NCI-H526 (cell line): ENCODE measurements at places on chromosomes 11 and 22.

DNA sequence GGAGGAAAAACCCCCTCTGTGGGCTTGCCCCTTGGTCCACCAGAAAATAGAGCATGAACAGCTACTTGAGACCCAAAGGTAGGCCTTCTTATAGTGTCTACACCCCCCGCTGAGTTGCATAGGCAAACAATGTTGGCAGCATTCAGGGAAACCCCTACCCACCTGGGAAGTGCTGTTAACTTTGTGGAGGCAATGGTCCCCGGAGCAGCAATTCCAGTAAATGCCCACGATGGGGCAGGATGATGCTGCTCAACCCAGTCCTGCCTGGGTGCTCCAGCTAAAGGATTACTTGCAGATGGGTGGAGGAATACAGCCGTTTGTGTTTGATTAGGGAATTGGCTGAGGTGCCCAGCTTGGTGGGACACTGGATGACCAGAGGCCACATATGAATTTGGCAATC, 381.3 kb upstream of the ANO5 start:
- peak; percentile 43 for DNase-seq

DNA sequence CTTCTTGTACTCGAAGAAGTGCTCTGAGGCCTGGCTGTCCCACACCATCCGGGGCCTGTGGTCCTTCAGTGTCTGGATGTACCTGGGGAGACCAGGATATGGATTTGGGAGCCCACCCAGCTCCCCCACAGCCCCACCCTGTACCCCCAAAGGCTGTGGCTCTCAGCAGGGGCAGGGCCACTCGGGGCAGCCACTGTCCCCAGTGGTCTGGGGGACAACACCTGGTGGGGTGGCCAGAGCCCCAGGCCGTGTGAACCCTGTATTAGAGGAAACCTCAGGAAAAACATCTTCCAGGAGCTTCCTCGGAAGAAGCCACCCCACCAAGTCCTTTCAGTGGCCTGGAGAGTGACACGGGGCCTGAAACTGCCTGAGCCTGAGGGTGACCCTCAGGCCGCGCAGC, 27.8 kb downstream of the TSPAN4 start:
- no peak for DNase-seq

GRCh38 chr11:67344264-67344663, 9.1 kb downstream of the POLD4 start:
- DNase-seq: no peak

DNA sequence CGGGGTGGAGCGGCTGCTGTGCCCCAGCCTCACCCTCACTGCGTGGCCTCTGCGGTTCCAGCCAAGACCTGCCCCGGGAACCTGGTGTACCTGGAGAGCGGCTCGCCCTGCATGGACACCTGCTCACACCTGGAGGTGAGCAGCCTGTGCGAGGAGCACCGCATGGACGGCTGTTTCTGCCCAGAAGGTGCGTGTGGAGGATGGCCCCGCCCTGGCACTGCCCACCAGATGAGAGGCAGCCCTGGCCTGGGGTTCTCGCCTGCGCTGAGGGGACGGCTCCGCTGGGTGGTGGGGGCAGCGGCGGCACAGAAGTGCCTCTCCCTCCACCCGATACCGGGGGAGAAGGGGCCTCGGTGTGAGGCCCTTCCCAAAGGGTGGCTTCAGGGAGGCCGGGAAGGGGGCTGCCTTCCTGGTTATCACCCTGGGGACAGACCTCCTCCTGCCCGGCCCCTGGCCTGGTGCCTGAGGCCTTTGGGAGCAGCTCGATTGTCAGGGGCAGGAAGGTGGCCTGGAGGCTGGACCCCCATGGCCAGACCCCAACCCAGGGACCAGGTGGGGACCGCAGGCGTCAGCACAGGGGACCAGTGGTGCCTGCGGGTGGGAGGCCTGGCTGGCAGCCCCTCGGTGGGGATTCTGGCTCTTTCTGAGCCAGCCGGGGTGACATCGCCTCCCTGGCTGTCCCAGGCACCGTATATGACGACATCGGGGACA, 7.1 kb downstream of the MUC2 start:
- no peak for DNase-seq

DNA sequence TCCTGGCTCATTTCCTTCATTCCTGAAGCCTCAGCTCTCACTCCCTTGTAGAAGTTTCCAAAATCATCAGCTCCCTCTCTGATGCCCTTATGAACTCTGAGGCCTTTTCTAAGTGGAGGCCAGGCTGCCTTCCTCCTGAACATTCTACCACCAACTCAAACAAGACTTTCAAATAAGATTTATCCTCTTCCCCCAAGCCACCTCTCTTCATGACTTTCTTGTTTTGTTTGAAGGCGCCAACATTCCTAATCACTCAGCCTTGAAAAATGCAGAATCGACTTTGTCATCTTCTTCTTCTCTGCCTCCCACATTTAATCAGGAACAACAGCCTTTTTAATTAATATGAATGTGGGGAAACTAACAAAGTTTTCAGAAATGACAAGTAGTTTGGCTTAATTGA, 927.9 kb downstream of the OPCML start:
- no peak for DNase-seq

DNA sequence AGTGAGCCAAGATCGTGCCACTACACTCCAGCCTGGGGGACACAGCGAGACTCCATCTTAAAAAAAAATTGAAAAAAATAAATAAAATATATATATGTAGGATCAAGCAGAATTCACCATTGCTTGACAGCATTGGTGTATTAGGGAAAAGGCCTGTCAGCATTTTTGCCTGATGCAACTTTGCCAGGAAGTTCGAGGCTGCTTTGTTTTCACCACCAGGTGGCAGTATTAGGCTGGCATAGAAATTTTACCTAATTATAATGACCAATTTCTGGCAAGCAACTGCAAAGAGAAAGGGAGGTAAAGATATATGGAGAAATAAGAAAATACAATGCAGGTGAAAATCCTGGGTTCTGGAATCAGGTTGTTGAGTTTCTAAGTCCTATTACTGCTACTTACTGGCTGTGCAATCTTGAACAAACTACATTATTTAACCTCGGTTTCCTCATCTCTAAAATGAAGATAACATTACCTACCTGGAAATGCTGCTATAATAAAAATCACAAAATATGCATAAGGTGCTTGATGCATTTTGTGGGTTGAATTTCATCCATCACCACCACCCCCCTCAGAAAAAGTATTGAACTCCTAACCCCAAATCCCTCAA, 24.7 kb downstream of the LAYN start:
- peak; percentile 93 for DNase-seq

DNA sequence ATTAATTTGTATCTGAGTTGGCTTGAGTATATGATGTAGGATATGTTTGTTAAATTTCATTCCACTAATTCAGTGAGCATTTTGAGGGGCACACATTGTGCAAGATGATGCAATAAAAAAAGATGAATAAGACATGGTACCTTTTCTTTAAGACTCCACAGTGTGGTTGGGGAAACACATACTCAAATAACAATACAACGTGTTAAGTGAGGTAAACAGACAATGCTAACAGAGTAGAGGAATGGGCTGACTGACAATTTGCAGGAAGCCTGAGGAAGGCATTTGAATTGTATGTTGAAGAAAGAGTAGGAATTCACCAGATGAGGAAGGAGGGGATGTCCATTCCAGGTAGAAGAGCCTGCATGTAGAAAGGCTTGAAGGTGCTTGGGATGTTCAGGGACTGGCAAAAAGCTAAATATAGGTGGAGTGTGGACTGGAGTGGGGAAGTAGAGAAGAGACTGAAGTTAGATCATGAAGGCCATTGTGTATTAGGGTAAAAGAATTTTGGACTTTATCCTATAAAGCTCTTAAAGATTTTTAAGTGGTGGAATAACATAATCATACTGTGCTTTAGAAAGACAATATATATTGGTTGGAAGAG, 6.8 kb downstream of the RNF169 start:
- no peak for DNase-seq

- no peak for DNase-seq
These were observed 5.4 kb upstream of the IL2RB start for GRCh38 chr22:37154925-37155712.

DNA sequence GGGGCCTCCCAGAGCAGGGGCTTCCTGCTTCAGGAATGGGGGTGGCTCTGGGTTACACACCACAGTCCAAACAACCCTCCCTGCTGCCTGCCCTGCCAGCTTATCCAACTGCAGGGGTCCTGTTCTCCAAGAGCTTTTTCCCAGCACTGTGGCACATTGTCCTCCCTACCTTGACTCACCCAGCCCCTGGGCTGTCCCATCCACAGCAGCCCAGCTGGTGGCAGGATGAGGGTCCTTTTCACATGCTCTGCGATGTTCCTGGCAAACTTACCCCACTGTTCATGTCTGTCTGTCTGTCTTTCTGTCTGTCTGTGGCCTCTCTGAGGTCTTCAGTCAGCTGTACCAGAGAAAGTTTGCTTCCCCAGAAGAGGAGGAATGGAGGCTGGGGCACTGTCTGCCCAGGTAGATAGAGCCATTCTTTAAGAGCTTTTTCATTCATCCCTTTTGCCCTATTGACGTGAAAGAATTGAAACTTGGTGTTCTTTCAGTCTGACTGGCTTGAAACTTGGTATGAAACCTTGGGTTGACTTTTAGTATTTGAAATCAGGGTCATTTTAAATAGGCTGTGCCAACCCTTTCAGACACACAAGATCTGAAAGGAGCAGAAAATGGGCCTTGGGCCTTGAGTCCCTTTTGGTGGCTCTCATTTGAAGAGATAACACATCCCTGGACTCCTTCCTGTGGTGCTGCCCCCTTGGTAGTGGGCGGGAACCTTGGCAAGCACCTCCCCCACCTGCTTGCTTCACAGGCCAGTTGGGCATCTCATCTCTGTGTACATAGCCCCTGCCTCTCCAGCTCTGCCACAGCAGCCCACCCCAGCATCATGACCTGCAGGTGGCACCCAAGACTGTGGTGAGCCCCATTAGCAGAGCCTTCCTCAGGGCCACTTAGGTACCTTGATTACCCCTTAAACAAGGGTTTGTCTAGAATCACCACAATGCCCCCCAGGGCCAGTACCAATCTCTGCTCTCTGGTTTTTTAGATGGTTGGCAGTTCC, 74.6 kb upstream of the SUSD2 start:
- DNase-seq: no peak

GRCh38 chr11:85903406-85903805, 48.2 kb downstream of the CCDC83 start:
- DNase-seq: no peak
